Activated gamma-delta T cell treated with anti-CD3 and anti-CD28 coated beads, Interleukin-2, amount 50 U/mL, for 16 hours (primary cell): ENCODE measurements at places on chromosomes 3 and 15.

DNA sequence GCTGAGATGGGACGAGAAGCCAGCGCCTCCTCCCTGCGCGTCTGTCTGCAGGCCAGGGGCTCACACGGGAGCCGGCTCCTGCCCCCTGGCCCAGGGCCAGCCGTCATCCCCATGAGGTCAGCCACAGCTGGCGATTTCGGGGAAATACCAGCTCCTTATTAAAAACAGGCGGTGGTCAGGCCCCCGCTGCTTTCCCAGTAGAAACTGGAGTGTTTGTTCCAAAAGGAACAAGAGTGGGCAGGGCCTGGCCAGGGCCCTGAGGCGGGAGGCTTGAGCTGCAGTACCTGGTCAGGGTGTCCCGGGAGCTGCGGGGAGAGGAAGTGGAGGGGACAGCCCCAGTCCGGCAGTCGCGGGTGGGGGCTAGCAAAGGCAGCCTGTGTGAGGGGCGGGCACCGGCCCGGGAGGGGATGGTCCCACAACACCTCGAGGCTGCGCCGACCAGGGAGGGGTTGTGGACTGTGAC is 17.8 kb downstream of the MYL3 start:
- DNase-seq = no peak

GRCh38 chr3:89925976-89926375 is 818.6 kb downstream of the EPHA3 start:
- DNase-seq = no peak

DNA sequence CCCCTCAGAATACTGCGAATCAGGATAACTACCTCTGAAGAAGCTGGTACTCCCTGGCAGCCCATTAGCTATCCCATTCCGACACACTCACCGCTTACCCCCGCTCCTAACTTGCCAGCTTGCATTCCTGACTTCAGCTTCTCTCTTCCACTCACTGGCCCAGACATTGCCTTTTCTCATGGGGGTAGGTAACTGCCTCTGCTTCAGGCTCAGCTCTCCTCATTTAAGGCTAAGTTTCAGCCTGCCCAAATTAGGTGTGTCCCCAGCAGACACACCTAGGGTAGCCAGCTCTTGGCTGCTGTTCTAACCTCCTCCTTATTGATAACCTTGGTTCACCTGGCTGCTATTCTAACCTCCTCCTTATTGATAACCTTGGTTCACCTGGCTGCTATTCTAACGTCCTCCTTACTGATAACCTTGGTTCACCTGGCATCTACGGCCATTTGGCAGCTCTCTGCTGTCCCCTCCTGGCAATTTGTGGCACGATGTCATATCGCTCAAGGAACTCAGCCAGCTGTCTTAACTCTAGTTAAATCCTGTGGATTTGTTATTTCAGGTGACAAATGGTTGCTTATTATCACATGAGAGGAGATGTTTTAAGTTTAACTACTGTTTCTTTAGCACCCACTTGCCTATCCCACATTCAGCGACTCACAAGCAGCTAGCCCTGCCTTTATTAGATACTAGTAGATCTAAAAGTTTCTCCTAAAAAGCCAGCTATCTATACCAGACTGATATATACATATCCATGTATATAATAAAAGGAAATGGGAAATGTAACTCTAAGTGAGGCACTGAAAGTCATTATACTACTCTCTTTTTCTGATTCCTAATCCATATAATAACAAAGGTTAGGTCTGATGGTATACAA is 106.5 kb upstream of the ACP3 start:
- DNase-seq = no peak

DNA sequence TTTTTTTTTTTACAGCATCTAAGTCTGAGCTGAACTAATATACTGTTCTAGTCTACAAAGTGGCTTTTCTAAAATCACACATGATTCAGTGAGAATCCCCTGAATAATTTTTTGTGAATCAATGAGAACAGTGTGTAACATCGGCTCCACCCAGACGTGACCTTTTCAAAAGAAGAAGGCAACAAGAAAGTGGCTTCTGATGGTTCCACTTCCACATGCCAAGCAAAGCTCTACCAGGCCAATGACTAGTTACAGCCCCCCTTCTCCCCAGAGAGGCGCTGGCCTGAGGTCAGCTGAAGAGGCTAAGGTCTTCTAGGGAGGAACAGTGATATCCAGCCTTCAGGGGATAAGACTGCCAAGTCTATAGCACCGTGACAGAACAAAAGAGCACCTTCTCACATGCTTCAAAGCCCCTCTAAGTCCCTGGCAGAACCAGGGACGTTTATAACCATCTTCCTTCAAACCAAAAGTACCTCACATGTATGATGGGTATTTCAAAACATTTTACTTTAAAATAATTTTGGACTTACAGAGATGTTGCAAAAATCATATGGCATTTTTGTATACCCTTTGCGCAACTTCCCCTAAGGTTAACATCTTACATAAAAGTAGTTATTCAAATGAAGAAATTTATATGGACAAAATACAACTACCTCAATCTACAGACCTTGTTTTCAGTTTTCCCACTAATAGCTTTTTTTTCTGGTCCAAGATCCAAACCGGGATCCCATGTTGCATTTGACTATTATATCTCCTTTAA is 177.9 kb downstream of the OSBPL10 start:
- DNase-seq = no peak

- DNase-seq = no peak
Measured at GRCh38 chr3:157175691-157176507, 16.0 kb upstream of the CCNL1 start.

DNA sequence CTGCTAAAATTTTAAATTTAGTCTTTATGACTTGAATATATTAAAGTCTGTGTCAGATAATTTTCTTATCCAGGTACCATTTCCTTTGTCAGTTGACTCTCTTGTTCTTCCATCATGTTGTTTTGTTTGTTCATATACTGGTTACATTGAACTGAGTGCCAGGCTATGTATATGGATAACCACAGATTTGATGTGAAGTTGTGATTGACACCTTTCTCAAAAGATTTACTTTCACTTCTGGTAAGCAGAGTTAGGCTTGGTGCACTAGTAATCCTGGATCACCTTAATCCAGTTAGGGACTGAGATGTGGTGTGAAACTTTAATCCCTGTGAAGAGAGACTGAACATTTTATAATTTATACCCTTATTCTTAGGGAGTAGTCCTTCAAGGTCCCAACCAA is 99.4 kb downstream of the ADAM10 start:
- DNase-seq = no peak

DNA sequence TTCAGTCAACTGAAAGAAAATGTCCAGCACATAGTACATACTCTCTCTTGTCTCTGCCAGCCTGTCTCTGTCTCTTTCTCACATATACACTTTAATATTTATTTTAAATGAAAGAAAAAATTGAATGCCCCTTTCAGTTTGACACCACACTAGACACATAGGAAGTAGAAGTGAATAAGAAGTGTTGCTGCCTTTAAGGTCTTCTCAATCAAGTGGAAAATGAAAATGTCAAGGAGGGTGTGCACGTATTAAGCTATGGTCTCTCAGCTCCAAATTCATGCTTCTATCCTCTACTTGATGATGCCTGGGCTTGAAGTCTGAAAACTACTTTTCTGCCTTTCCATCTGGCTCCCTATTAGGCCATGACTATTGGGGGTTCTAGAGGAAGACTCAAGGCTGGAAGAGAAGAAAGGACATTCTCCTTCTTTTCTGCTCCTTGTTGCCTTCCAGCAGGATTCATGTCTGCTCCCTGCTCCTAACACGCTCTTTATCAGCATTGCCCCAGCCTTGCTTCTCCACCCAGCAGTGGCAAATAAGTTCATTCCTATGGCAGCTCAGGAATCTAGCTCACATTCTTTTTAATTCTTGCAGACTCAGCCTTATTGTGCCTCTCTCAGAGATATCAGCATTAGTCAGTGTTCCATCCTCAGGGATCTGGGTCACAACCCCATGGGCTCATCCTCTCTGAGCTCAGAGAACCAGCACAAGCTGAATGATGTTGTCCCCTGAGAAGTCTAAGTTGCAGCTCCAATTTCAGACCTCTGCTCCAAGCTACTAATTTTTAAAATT is 609.1 kb upstream of the GRM7 start:
- no peak for DNase-seq

DNA sequence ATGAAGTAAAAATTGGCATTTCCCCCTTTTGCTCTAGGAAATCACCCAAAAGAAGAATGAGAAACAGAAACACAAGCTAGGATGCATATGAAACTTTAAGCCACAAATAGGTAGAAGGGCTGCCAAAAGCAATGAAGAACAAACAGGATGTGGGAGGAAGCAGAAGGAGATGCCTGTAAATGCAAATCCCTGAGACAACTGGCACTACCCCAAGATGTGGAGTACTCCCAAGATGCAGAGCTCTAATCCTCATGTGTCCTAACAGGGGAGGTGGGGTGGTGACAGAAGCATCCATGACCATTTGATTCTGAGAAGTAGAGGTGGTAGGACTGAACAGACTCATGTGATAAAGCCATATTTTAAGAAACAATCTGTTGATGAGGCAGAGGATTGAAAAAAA is 31.9 kb upstream of the ZNF280D start:
- DNase-seq = no peak

DNA sequence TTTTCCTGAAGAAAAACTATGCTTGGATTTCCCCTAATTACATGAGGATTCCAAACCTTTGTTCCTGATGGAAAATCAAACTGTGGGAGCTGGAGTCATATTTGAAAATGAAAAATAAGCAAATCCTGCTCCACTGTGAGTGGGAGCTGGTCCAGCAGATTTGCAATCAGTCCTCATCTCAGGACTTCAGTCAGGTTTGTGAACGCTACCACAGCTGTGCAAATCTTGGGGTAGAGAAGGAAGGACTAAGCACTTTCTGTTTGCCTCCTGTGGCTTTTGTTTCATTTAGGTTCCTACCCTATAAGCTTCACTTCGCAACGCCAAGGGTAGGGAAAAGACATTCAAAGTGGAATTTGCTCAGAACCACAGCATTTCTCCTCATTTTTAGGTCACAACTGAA is 238.2 kb downstream of the TUSC7 start:
- no peak for DNase-seq

DNA sequence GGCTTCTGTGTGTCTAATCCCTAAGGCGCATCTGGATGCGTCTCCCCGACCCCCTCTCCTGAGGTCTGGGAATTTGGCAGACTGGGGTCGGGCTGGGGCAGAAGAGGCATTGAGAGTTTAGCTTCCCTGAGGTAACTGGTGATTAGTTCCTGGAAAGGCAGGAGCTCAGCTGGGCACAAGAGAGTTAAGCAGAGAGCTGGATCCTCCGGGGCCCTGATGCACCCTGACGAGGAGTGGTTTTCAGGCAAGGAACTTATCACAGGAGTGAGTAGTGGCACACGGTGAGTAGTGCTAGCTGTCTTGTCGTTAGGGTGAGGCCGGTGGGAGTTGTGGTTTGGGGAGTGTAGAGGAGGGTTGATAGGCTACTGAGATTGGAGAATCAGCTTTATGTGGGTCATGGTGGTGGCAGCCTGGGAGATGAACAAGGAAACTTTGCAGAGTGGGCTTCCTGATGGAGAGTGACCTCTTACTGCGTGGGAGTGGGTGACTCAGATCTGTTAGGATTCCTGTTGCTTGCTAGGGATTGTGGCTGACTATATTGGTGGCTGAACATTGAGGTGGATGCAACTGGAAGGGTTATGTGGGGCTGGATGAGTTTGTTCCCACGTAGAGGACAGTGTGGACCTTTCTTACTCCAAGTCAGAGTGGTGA is 897 bp downstream of the RAD54L2 start:
- peak; percentile 13 for DNase-seq

DNA sequence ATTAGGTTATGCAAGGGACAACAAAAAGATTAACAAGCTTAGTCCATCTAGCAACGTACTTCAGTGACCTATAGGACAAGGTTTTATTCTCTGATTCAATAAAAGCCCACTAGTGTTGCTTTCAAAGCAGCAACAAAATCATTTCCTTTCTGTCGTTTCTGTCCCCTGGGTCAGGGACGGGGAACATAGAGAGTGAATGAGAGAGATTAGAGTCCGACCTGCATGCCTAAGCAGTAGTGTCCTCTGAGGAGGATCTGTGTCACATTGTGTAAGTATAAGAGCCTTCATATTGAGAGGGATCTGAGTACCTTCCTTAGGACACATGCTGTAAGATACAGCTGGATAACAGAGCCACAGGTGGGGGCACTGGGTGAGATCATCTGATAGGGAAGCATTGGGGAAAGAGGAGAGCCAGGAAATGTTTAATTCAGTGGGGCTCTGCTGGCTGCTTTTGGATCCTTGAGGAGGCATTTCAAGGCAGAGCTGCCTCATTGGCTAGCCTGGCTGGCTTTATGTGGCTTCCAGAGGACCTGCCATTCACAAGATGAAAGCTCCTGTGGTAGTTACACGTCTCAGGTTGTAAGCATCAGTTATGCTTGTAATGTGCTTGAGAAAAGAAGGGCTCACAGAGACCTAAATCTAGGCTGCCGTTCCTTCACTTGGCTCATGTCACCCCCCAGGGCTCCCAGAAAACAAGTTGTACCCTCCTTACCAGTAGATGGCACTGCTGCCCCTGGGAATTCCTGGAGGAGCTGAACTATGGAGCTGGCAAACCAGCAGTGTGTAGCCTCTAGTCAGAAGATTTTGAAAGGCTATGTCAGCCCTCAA is 2.7 kb downstream of the TMEM108 start:
- DNase-seq = no peak

DNA sequence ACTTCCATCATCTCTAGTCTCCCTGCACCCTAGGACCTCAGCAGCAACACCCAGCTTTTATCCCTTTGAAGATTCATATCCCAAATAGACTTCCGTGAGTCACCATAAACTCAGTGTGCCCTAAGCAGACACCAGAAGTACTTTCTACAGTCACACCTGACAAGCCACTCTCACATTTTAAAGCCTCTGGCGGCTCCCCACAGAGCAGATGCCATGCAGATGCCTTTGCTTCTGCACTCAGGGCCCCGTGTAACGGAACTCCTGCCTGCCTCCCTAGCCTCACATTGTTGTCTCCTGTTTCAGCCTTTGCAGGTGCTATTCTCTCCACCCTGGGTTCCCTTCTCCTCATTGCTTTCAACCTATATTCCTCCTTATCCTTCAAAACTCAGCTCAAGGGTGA is 155.5 kb upstream of the SLC24A5 start:
- no peak for DNase-seq

DNA sequence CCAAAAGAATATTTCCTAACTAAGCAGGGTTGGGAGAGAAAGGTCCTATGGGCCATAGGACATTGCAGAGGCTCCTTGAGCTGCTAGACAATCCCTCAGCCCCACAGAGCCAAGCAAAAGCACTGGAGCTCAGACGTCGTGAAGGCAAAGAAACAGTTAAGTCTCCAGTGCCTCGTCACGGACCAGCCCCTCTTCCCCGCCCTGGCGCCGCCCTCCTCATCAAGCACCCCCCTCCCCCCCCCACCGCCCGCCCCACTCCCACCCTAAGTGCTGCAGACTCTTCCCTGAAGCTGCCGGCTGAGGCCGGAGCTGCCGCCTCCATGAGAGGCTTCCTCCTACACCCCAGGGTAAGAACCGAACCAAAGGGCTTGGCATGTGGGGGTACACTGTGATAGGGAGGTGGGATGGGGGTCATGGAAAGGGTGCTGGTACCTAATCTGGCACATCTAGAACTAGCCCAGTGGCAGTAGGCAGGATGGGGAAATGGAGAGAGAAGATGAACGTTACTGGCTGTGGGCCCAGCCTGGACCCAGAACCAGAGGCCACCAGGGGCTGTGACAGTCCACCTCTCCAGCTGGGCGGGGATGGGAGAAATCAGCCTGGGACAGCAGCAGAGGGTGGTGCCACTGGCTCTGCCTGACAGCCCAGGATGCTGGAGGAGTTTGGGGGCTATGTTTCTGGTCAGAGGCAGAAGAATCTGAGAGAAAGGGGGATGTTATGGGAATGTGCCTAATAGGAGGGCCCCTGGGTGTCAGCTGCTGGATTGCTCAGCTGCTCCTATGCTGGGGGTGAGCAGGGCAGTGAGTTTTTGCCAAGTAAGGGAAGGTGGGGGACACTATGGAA is at the start of gene MAP1A:
MAP1A (plus strand) TSS at position 255 of the 843 bp plus-strand sequence. CDS start 3,866 bp downstream, outside the sequence.
- no peak for DNase-seq
